ENCODE measurements at places on chromosomes 2 and 18.

- DNase-seq = no peak
Measured at GRCh38 chr18:74836296-74837139, 238.8 kb downstream of the ZNF407 start.

DNA sequence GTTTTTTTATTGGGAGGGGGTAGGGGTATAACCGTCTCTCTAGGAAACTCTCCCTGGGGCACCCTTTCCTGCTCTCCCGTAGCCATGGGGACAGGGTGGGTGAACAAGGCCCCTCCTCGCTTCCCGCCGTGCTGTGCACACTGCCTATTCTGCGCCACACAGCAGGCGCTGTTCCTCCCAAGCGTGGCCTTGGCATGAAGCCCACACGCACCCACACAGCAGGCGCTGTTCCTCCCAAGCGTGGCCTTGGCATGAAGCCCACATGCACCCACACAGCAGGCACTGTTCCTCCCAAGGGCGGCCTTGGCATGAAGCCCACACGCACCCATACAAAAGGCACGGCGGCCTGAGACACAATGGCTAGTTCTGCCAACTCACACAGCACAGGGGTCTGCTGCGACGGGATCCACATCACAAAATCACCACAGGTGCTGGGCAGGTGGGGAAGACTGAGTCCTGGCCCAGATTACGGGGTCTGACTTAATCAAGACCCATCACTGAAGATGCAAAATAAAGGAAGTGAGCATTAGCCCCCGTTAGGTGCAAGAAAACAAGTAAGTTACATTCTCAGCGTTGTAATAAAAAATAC is 46.6 kb upstream of the TPO start:
- no peak for DNase-seq

GRCh38 chr2:99636144-99637034 is 146.6 kb upstream of the REV1 start:
- DNase-seq = no peak

- DNase-seq = no peak
Measured at GRCh38 chr2:226198956-226199355, 600.7 kb downstream of the IRS1 start.

Data from stimulated activated CD8-positive, alpha-beta memory T cell treated with anti-CD3 and anti-CD28 coated beads, Interleukin-12 subunit alpha, Interleukin-12 subunit beta, amount 100 ng/mL, for 4 hours (primary cell).